NCI-H69 (cell line): ENCODE measurements at places on chromosomes 16 and 17.

DNA sequence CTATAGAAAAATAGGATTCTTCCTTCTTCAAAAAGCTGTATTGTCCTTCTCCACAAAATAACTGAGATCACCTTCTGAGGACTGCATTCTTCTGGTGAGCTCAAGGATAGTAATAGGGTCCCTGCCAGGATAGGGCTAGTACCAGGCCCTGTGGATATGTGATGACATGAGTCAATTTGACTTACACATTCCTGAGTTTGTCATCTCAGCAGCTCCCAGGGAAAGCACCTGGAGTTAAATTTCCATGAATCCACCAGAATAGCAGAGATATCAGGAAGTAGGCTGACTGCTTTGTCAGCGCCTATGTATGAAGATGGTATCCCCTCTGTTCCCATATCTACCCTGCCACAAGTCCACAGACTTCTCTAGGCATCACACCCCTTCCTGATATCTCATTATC, 225.8 kb downstream of the PMP22 start:
- no peak for DNase-seq

GRCh38 chr16:80914379-80915078, 92.2 kb downstream of the CMC2 start:
- DNase-seq, result no peak

GRCh38 chr17:48187872-48188608, 80.5 kb downstream of the SNX11 start:
- DNase-seq, result peak; percentile 70

- DNase-seq, result no peak
These were observed 669.4 kb downstream of the CDH11 start for GRCh38 chr16:64452446-64452845.

DNA sequence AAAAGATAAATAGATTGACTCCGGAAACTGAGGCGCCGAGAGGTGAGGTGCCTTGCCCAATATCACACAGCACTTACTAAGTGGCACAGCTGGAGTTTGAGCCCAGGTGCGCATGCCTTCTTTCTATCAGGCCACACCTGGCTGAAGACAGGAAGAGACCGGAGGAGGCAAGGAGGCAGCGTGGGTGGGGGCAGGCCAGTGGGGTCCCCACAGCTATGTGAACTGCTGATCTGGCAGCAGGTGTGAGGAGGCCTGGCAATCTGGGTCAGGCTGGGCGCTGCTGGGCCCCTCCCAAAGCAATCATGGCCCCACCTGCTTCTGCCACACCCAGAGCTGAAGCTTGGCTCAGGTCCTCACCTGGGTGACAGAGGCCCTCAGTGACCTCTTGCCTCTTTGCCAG, 1.9 kb upstream of the GDPD3 start:
- peak; percentile 39 for DNase-seq

GRCh38 chr16:88491560-88492310, 38.7 kb downstream of the ZFPM1 start:
- DNase-seq, result no peak

GRCh38 chr16:23482778-23483177, 27.5 kb downstream of the GGA2 start:
- DNase-seq, result no peak

- DNase-seq, result no peak
These were observed 271.5 kb downstream of the PHKB start for GRCh38 chr16:47732523-47733111.

DNA sequence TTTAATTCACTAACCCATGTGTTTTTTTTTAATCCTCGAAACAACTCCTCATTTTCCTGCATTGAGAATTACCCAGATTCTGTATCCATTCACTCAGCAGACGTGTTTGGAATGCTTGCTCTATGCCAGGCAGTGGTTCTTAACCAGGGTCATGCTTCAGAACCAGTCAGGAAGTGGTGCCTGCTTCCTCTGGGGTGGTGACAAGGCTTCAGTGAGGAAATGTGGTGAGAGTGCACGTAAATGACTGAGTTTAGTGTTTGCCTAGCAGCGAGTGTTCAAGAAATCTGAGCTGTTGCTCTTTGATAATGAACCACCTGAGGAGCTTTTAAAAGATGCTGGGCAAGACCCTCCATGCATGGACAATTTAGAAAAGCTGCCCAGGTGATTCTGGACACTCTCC, 9.9 kb downstream of the ZFP90 start:
- DNase-seq, result no peak

DNA sequence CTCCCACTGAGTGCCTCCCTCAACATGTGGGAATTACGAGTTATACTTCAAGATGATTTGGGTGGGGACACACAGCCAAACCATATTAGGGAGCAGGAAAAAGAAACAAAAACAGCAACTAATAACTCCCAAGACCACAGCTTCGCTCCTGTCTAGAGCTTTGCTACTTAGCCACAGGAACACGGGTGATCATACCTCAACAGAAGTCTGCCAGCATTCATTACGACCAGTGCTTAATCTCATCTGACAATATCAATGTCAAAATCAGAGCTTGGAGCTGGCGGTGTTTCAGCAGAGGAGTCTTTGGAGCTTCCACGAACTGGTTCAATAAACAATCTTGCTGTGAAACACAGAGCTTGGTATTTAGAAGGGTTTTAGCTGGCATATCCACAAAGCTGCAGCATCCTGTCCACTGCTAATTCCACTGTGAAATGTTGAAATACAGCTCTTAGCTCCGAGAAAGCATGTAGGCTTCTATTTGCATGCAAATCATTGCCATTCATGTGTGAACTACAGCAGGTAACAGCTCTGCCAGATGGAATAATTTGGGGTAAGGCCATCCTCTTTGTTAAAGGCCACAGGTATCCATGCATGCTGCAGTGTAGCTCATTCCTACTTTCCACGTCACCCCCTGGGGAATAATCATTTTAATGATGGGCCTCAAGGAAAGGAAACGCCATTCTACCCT, 128.4 kb upstream of the GOT2 start:
- DNase-seq, result peak; percentile 76

- DNase-seq, result no peak
These were observed 296.6 kb downstream of the WWOX start for GRCh38 chr16:78396046-78396445.

- DNase-seq, result no peak
These were observed 4.6 kb downstream of the PRSS8 start for GRCh38 chr16:31130899-31131298.

DNA sequence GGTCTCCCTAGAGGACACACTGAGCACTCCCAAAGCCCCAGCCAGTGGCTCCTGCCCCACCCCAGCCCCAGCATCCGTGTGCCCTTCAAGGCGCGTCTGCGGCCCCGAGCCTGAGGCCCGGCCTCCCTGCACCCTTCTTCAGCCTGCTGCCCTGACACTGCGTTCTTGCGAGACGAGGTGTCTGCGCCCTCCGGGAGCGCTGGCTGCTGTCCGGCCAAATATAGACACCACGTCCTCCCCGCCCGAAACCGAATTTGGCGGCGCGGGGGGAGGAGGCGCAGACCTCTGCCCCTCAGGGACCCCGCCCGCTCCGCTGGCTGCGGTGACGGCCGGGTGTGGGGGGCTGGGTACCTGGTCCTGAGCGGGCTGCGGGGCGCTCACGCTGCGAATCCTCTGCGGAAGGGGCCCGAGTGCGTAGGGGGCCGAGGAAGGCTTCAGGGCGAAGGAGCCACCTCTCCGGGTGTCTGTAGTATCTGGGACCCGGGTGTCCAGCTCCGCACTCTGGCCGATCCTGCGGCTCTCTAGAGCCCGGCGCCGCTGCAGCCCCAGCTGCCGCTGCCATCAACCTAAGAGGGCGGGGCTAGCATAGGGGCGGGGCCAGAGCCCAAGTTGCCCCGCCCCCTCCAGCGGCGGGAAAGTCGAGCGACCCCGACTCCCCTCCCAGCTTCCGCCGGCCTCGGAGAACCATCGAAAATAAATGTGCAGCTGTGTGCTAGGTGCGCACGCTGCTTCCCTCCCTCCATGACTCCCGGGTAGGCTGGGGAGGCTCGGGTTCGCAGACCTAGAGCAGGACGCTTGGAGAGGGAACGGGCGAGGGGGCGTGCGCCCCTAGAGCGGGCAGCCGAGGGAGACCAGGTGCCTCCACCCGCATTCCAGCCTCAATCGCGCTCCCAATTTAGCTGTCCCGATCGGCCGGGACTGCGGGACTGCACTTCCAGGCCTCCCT, at the start of gene CORO6:
CORO6 (minus strand) TSS at position 576 of the 946 bp plus-strand sequence. CDS start 1,491 bp downstream, outside the sequence.
- DNase-seq, result peak; percentile 91

DNA sequence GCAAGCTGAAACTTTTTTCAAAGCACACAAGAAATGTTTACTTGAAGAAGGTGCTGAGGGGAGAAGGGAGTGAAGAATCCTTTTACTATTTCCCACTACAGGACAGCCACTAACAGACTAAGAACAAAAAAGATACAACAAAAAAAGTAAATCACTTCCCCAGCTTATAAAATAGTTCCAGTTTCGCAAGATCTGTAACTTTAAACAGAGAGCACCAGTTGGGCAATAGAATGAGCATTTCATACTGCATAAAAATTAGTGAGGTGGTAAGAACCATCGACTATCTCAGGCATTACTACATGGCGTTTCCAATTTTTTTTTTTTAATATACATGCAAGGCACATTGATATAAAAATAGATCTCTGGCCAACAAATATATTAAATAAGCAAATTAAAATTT, 11.1 kb downstream of the CRYBA1 start:
- no peak for DNase-seq

DNA sequence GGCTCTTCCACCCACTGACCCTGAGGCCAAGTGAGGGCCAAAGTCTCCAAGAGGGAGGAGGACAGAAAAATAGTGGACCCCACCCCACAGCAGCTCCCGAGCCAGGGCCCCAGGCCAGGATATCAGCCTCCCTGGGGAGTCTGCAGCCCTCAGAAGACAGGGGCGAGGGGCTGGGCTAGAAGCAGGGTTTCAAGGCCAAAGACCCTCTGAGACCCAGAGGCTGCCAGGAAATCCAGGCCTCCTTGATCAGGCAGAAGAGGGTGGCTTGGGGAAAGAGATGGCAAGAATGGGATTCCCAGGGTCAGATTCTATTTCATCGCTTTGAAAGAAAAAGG, 156.1 kb downstream of the ZNF423 start:
- peak; percentile 40 for DNase-seq

DNA sequence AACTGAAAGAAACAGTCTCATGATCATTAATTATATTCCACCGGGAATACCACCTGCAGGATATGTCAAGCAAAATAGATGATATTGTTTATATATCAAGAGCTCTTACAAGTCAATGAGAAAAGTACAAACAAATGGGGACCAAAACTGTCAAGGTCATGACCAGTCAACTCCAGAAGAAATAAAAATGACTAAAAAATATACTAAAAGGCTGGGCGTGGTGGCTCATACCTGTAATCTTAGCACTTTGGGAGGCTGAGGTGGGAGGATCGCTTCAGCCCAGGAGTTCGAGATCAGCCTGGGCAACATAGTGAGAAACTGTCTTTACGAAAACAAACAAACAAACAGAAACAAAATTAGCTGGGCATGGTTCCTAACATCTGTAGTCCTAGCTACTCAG, 49.8 kb upstream of the SCNN1B start:
- DNase-seq, result no peak

DNA sequence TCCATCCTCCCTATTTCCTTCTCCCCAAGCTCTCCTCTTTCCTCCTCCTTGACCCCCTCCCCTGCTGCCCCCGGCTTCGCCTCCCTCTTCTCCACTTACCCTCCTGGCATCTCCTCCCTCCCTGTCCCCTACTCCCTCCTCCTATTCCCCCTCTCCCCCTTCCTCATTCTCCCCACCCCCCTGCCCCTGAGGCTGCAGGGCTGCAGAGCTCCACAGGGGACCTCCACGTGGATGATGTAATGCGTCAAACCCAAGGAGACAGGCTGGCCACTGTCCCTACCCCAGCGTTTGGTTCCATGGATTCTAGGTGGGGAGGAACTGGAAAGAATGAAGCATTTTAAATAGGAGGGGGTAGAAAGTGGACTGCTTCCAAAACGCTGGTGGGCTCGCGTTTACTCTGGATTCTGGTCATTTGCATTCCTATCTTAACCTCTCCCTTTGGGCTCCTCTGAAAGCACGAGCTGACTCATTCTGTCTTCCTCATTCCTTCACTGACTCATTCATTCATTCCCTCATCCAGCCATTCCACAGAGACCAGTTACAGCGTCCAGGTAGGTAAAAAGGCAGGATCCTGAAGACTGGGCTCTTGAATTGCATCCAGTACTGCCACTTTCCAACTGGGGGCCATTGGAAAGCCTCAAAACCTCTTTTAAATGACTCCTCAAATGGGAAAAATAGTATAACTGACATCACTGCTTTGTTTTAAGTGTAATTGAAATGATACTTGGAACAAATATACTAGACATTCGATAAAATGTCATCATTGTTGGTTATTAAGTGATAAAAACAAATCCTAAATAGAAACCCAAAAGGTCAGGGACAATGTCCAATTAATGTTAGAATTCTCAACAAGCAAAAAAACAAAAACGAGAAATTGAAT, 943 bp upstream of the COTL1 start:
- peak; percentile 80 for DNase-seq

DNA sequence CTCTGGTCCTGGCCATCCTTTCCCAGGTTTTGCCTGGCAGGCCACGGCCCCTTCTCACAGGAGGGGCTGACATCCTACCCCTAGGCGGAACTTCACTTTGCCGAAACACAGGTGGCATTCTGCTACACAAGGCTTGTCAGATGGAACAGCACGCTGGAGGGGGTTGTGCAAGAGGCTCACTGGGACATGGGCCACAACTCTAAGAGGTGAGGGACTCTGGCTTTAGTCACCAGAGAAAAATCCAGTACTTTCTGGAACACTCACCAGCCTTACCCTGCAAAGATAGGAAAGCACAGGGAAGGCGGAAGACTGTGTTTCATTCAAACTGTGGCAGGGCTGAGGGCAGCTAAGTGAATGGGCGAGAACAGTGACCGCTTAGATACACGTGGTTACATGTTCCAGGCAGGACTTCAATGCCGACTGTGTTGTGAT, 18.3 kb downstream of the CDC42EP4 start:
- DNase-seq, result no peak

DNA sequence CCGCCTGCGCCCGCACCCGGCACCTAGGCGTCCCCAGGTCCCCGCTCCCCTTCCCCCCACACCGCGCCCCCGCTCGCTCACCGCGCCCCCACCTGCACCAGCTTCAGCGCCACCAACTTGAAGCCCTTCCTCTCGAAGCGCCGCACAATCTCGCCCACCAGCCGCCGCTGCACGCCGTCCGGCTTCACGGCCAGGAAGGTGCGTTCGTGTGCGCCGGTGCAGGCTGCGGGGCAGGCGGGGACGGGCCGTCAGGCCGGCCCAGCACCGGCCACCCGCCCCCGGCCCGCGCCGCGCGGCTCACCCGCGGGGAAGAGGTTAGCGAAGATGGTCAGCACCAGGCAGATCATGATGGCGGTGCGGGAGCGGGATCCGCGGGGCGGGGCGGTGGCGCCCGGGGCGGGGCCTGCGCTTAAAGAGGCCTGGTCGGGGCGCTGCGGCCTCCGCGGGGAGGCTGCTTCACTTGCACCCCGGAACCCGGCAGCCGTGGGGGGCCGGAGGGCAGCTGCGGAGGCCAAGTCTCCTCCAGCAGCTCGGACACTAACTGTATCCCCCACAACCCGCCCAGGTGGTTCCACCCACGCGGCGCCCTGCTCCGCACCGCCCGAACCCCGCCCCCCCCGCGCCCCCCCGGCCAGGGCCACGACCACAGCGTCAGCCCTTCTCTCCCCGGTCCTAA, at the start of gene NME3:
NME3 (minus strand) TSS at position 356 of the 676 bp plus-strand sequence; CDS start at position 347, 9 bp downstream.
- DNase-seq, result peak; percentile 73

- DNase-seq, result no peak
These were observed 12.4 kb downstream of the TAC4 start for GRCh38 chr17:49835472-49835871.

GRCh38 chr17:4082136-4082924, 60.5 kb downstream of the ZZEF1 start:
- DNase-seq, result no peak
